ENCODE measurements at places on chromosomes 13 and 19.

- no peak for DNase-seq
Observed at GRCh38 chr13:84455143-84455905, 573.0 kb upstream of the SLITRK1 start.

DNA sequence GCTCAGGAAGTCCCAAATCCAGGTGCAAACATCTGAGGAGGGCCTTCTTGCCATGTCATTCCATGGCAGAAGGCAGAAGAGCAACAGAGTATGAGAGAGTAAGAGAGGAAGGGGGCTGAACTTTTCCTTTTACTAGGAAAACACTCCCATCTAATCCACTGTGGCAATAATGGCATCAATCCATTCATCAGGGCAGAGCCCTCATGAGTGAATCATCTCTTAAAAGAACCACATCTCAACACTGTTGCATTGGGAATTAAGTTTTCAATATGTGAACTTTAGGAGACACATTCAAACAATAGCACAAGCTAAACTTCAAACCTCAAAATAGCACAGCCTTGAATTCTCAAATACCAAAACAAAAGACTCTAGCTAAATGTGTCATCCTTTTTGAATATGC is 264.5 kb downstream of the KCTD12 start:
- no peak for DNase-seq

GRCh38 chr19:7979559-7979958 is 25.9 kb downstream of the ELAVL1 start:
- DNase-seq, result no peak

- DNase-seq, result no peak
Observed at GRCh38 chr19:51789061-51789795, 5.7 kb upstream of the FPR3 start.

DNA sequence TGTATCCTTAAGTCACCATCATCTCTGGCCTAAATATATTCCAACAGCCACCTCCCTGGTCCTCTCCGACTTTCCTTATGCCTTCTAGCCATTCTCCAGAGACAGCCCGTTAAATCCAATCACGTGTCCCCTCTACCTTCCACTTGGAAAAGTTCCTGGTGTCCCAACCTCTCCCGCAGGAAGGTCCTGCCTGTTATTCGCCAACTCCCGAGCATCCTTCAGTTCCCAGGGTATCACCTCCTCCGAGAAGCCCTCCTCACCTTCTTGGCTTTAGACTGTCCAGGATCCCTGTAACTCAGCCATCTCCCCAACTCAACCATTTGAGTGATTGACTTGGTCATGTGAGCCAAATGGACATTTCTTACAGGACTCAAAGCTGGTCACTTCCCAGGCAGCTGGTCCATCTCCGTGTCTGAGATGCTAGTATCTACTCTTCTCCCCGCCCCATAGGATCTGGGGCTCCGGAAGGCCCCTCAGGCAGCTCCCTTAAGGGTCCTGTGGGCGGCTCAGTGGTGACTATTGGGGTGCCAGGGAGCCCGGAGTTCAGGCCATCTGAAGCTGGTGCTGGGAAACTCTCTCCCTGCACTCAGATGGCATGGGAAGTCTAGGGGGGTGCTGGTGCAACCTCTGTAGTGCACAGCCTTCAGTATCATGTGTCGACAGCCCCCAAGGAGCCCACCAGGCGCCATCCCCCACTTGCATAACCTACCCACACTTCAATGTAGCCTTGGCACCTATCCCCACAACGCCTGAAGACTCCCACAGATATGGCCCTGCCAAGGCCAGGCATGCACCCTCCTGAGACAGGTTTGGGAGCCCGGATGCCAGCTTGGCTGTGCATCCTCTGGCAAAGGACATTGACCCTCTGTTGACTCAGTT is 27.9 kb upstream of the NANOS3 start:
- peak; percentile 32 for DNase-seq

DNA sequence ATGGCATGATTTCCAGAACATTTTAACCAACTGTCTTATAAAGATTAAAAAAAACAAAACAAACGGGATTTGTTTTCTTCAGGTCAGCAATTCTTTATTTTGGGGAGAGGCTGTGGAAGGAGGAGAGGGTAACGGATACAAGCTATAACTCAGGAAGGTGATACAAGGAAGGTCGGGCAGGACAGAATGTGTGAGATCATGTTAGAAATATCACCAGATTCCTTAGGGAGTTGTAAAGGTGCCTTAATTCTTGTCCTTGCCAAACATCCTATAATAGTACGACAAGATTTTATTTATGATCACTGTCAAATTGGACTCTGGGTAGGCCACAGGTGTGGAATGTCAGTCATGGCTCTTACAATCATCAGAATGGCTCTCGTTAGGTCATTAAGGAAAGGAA is 503.1 kb downstream of the DIAPH3 start:
- DNase-seq, result no peak

DNA sequence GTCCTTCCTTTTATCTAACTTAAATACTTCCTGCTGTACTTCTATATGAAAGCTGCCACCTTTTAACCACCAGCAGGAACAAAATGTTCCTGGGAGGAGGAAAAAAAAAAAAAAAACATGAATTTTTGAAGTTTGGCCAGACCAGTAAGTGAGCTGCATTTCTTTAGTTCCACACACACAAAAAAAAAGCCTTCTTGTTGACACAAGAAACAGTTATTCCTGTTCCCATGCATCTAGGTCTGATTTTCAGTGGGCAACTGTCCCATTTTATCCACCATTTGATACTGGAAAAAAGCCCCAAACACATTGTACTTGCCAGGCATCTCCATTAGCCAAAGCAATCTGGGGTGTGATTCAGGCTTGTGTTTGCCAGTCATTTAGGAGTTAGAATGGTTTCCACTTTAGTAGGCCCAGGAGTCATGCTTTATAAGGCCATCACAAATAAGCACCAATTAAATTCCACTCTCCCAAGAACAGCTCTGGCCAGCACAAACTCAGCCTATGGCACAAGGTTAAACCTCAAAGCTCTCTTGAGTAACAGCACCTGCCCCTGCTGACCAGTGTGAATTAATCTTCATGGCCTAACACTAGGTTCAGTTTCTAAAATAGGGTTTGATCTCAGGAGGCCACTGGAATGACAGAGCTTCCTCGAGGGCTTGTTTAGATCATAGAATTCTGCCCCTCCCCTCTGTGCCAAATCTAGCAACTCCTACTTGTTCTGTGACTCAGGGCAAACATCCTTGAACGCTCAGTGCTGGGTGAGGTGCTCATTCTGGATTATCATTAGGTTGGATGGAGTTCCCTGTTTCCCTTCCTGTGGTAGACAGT is 67.1 kb downstream of the NUFIP1 start:
- no peak for DNase-seq

- DNase-seq, result no peak
Observed at GRCh38 chr13:50420718-50421472, 405.7 kb downstream of the KCNRG start.

GRCh38 chr19:41445575-41445974 is 2.6 kb downstream of the ERICH4 start:
- no peak for DNase-seq

GRCh38 chr19:46180701-46181387 is 32.8 kb downstream of the IGFL2 start:
- DNase-seq, result no peak

DNA sequence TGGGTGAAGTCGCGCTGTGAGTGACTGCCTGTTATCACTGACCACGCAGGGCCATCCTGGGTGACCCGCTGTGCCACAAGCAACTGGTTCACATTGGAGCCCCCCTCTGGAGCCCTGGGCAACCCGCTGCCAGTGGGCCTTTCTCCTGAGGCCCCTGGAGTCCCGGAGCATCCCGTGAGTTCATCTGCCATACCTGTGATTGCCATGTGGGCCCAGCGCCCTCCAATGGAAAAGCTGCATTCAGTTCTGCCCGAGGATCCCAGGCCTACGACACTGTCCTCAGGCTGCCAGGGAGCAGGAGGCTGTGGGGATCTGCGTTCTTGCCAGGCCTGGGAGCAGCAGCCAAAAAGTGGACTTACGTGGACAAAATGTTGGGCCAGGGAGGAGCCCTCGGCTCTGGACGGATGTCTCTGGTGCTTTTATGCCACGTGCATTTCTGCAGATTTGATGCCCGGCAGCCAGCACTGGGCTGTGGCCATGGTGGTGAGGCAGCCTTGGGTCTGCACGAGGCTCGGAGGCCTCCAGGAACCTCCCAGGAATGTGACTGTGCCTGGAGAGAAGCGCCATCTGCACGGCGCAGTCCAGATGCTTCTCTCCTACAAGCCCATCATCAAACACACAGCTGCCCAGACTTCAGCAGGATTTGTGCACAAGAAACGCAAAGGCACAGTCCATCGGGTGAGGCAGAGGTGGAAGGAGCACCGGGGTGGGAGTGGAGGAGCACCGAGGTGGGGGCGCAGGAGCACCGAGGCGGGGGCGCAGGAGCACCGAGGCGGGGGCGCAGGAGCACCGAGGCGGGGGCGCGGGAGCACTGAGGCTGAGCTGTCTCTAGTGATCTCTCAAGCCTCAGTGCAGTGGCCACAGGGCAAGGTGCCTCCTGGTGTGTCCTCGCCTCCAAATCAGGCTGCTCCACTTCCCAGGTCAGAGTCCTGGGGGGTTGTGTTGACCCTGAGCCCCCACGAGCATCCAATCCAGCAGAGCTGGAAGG is 44.0 kb downstream of the C13orf46 start:
- DNase-seq, result peak; percentile 36

DNA sequence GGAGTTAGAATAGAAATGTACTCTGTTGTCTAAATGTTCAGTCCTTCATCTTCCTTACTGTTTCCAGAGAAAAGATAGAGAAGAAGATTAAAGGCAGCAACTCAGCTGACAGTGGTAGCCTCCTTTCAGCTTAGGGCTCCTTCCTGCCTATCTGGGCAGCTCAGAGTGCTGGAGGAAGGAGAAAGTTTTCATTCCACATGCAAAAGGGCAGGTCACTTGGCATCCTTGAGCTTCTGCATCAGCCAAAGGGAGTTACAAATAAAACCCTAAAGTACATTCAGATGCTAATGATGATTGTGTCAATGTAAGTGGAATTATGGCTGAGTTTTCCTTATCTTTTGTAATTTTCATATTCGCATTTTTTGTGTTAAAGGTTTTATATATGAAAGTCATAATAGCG is 58.9 kb downstream of the ESD start:
- DNase-seq, result no peak

DNA sequence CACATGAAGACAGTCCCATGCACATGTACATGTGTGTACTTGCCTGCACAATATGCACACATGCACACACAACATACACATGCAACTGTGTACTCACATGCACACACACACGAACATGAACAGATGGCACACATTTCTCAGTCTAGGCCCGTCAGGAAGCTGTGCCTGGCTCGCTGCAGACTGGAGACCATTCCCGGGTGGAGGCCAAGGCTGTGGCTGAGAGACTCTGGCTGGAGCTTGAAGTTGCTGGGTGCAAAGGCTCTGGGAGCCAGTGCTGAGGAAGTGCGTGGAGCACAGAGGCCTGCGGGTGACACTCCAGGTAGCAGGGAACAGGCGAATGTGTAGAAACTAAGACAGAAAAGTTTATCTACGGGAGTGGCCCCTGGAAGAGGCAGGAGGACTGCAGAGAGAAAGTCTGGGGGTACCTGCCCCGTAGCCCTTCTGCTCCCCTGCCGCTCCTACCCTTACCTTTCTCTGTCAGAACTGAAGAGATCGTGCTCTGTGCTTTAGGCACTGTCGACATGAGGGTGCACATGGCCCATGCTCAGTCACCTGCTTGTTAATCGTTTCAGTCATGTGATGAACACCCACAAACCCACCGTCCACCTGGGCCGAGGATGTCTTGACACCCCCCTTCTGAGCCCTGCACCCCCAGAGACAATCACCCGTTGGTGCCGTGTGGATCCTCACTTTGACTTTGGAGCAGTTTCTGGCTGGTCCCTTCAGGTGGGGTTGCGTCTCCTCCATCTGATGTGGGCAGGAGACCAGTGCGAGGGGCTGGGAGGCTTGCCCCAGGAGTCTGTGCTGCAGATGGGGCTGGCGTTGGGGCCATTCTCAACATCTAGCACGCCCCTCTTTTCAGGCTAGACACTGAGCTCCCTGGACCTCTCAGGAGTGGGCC is 69.4 kb downstream of the TEX29 start:
- DNase-seq, result no peak

DNA sequence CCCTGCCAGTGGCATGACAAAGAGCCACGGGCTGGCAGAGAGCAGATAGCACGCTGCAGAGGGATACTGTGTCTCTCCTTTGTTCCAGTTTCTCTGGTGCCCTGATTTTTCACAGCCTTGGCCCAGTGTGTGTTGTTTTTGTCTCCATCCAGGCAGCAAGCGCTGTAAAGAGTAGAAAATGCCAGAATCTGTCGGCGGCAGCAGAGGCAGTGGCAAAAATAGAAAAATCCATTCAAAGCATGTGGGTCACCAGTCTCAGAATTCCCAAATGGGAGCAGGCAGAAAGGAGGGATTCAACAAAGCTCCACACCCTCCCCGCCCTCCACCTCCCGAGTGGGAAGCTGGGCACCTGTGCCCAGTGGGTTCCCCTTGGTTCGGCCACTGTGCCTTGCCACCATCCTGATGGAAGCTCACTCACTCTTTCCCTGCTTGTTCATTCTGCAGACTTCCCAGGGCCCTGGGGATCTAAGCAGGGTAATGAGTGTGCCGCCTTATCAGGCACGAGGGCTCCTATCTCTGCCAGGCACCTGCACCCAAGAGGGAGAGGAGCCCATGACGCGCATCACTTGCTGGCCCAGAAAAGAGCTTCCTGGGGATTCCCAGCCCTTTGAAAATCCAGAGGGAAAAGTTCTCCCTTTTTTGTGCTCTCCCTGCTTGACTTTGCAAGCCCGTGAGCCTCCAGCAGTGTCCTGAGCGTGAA is 416.9 kb downstream of the IRS2 start:
- DNase-seq, result no peak

DNA sequence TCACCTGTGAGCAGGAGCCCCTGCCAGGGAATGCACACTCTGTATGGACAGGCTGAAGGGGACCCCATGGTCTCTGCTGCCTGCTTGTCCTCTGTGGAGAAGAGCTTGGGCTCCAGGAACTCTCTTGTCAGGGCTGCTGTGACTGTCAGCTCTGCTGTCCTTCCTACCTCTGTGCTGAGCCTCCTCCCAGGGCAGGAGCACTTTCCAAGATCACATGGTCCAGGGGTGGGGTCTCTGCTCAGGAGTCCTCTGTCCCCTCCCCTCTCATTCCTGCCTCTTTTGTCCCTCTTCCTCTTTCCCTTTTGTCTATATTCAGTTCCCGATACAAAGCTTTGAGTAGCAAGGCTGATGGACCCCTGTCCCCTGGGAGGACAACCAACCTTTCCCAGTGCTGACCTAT is at the start of gene CEACAM7:
Gene CEACAM7 (minus strand): TSS at position 173 of the 400 bp plus-strand sequence. CDS start 105 bp downstream, at position 68.
- no peak for DNase-seq

DNA sequence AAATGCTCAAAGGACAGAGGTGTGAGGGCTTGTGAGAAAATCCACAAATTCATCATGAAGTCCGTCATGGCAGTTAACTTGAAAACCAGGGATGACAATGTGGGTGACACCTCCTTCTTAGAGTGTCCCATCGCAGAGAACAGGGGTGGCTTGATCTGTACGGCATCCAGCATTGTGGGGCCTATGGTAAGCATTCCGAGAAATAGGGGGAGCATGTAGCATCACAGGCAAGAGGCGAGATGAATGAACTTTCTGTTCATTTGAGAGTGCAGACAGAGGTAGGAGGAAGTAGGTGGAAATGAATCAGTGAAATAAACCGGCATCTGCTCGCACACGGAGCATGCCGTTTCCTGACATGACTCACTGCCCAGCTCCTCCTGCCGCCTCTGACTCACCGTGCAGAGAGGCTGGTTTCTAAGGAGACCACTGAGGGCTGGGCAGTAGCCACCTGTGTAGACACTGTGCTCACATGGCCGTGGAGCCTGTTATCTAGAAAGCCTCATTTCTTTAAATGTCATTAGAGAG is 339.0 kb downstream of the RFC3 start:
- peak; percentile 77 for DNase-seq

GRCh38 chr13:33787051-33787591 is 30.8 kb upstream of the RFC3 start:
- no peak for DNase-seq

GRCh38 chr19:54252845-54253244 is 4.2 kb downstream of the LILRB5 start:
- no peak for DNase-seq

- no peak for DNase-seq
Observed at GRCh38 chr13:79060216-79060615, 345.8 kb downstream of the RBM26 start.
